ENCODE measurements at places on chromosomes 2 and 18. TPM values are rescaled to one million over a fixed set of nuclear protein-coding genes. Genes with fewer than 3 reads are reported as not detected.

- DNase-seq = peak; percentile 39
Observed at GRCh38 chr18:45670281-45670962, 53.6 kb upstream of the SLC14A1 start.

DNA sequence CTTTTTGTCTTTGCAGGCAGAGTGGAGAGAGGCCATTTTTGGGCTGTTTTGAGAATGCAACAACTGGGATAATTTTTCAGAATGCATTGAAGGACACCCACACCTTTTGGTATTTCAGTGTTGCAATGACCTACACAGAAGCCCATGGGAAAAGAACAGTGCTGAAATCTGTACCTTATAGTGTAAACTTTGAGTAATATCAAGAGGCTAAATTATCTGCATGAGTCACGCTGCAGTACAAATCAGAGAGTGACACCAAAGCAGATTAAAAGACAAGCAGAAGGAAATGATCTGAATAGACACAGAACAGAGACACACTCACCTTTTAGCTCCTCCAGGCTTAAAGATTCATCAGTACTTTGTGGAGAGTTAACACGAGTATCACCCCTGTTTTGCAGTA is 265.3 kb downstream of the PAX3 start:
- no peak for DNase-seq

- DNase-seq = peak; percentile 45
Observed at GRCh38 chr2:207764096-207764630, 5.5 kb downstream of the FZD5 start.

GRCh38 chr2:221492636-221493035 is 79.5 kb downstream of the EPHA4 start:
- no peak for DNase-seq

GRCh38 chr2:10752236-10752635 is 30.8 kb downstream of the ATP6V1C2 start:
- no peak for DNase-seq

Gene RAPGEF4
- 0.77 TPM for total RNA-seq

Gene IL36B
- total RNA-seq = not detected

- peak; percentile 34 for DNase-seq
Observed at GRCh38 chr2:119114266-119114665, 44.3 kb downstream of the C1QL2 start.

Gene GBX2
- not detected for total RNA-seq

Gene MROH2A
- not detected for total RNA-seq

Gene EPAS1
- 4.1 TPM for total RNA-seq

DNA sequence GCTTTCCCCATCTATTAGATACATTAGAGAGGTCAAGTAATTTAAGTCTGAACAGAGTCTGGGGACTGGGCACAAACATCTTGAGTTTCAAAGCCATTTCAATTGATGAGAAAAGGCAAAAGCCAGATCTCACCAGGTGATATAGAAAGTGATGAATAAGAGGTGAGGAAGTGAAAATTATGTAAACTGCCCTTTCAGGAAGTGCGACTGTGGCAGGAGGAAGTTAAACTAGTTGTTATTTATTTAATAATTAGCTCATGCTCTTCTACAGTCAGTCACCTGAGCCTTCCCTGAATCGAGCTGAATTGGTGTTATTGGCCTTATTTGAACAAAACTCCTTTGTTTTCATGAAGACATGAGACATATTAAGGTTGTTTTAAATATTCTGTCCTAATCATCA is 115.1 kb downstream of the CDH20 start:
- no peak for DNase-seq

Gene CYRIA
- total RNA-seq = 0.86 TPM

- no peak for DNase-seq
Observed at GRCh38 chr2:127410871-127411652, 7.2 kb upstream of the PROC start.

GRCh38 chr2:381181-381580 is 93.3 kb upstream of the ALKAL2 start:
- DNase-seq = peak; percentile 40

Gene ABCG8
- total RNA-seq = not detected

- DNase-seq = no peak
Observed at GRCh38 chr2:29881089-29881730, 40.2 kb downstream of the ALK start.

- peak; percentile 95 for DNase-seq
Observed at GRCh38 chr2:199462956-199463692, 5.4 kb upstream of the SATB2 start.

Gene ANKRD62
- not detected for total RNA-seq

- no peak for DNase-seq
Observed at GRCh38 chr18:23356915-23357601, 96.0 kb upstream of the RIOK3 start.

DNA sequence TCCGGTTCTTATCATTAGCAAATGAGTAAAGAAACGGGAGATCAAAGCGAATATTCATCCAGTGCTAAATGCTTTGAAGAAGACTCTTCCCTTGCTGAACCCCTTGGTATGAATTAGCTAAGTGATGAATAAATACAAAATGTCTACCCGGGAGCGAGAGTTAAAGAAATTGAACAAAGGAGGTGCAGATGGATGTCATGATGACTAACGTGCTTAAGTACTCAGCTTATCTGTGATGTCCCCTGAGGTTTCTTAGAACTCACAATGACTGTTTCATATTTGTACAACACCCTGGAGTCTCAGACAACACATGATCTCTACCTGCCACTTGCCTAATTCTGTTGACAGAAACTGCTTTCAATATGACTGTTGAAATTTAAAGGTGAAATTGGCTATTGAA is 148.5 kb downstream of the TMEM200C start:
- DNase-seq = no peak

Gene CNTNAP5
- 0.70 TPM for total RNA-seq

Gene RAMP1
- 0.88 TPM for total RNA-seq

- DNase-seq = no peak
Observed at GRCh38 chr2:122737429-122738077, 982.1 kb downstream of the TSN start.

- no peak for DNase-seq
Observed at GRCh38 chr2:57205241-57205640, 841.4 kb upstream of the VRK2 start.

DNA sequence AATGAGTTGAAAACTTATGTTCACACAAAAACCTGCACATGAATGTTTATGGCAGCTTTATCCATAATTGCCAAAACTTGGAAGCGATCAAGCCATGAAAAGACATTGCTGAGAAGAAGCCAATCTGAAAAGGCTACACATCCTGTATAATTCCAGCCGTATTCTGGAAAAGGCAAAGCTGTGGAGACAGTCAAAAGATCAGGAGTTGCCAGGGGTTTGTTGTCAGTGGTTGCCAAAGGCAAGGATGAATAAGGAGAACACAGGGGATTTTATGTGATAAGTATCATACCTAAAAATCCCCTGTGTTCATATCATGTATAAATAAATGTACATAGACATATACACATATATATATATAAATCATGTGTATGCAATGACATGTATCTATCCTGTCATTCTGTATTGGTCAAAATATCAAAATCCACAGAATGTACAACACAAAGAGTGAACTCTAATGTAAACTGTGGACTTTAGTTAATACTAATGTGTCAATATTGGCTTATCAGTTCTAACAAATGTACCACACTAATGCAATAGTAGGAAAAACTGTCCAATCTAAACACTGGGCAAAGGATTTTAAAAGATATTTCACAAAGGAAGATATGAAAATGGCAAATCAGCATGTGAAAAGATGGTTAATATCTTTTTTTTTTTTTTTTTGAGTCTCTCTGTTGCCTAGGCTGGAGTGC is 75.8 kb downstream of the PTRHD1 start:
- DNase-seq = no peak

DNA sequence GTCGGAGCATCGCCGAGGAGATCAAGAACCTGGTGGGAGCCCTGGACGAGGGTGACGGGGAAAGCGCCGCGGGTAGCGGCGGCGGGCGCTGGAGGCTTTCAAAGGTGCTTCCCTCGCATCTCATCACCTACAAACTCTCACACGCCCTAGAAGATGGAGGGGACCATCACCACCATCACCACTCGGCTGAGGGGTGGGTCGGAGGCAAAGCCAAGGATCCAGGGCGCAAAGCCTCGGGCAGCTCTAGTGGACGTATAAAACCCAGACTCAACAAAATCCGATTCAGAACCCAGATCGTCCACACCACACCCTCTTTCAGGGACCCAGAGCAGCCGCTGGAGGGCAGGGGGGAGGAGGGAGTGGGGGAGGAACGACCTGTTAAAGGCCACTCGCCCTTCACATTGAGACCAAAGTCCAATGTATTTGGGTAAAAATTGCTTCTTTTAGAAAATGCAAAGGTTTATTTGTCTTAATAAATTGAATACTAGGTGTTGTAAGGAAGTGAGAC is 1.5 kb downstream of the SOWAHC start:
- DNase-seq = peak; percentile 83

GRCh38 chr2:216596236-216596979 is 36.8 kb upstream of the IGFBP2 start:
- no peak for DNase-seq

Gene SNTG2
- 2.8 TPM for total RNA-seq

Gene EPB41L5
- total RNA-seq = 48.8 TPM

Gene LINC00305
- total RNA-seq = not detected

Gene ZNF521
- 21.4 TPM for total RNA-seq

- DNase-seq = no peak
Observed at GRCh38 chr18:77376043-77376732, 126.5 kb downstream of the GALR1 start.

Gene CACNB4
- total RNA-seq = 0.59 TPM

Gene GCA
- total RNA-seq = 42.6 TPM
